ENCODE measurements at places on chromosomes 1 and 21. TPM values are rescaled to one million over a fixed set of nuclear protein-coding genes. Genes with fewer than 3 reads are reported as not detected.

WNT4 gene
- total RNA-seq = not detected

BRDT gene
- not detected for total RNA-seq

TIAM1 gene
- total RNA-seq = 2.7 TPM

PRAMEF5 gene
- total RNA-seq = not detected

KRTAP12-4 gene
- total RNA-seq = not detected

MCOLN3 gene
- total RNA-seq = not detected

TRAF3IP3 gene
- 0.26 TPM for total RNA-seq

ADGRL4 gene
- total RNA-seq = 22.1 TPM

CHRNB2 gene
- 0.13 TPM for total RNA-seq

MAEL gene
- total RNA-seq = not detected

L1TD1 gene
- 0.78 TPM for total RNA-seq

SLFNL1 gene
- total RNA-seq = 1.4 TPM

ANGPTL3 gene
- not detected for total RNA-seq

ZNF692 gene
- total RNA-seq = 5.2 TPM

HFM1 gene
- total RNA-seq = 0.39 TPM

CD84 gene
- total RNA-seq = not detected

TRIM58 gene
- total RNA-seq = 0.32 TPM

H6PD gene
- 69.9 TPM for total RNA-seq

PSEN2 gene
- 8.1 TPM for total RNA-seq

RIPK4 gene
- total RNA-seq = 1.0 TPM

PROK1 gene
- not detected for total RNA-seq

HTR1D gene
- not detected for total RNA-seq

MFSD2A gene
- total RNA-seq = 0.32 TPM

SMPDL3B gene
- 0.26 TPM for total RNA-seq

FNDC5 gene
- 0.24 TPM for total RNA-seq

ZC3H12A gene
- 15.0 TPM for total RNA-seq

RNF186 gene
- not detected for total RNA-seq

FMOD gene
- total RNA-seq = 4.7 TPM

OR2G6 gene
- total RNA-seq = not detected

LRRC3 gene
- 1.0 TPM for total RNA-seq

CLIC6 gene
- 0.24 TPM for total RNA-seq

Data from epithelial cell of alveolus of lung (primary cell).